ENCODE measurements at places on chromosomes 5 and 9.

DNA sequence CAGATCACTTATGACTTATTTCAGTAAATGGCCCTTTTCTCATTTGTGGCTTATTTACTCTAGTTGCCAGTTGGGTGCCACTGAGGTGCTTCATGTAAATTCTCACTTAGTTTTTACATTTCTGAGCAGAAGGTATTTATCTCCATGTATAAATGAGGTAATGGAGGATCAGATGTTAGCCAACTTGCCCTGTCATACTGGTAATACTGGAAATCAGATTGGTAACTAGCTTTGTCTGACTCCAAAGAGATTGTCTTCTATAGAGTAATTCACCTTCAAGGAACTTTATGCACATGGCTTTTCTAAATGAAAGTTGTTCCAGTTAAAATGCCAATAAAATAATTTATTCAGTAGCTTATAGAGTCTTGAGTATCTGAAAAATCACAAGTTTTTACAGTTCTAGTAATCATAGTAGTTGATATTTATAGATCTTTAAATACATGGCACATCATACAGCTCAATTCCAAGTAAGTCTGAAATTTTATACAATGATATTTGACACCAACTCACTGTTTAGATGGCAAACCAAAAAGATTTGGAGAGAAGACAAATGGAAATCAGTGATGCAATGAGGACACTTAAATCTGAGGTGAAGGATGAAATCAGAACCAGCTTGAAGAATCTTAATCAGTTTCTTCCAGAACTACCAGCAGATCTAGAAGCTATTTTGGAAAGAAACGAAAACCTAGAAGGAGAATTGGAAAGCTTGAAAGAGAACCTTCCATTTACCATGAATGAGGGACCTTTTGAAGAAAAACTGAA is 28.8 kb downstream of the RAB14 start:
- no peak for DNase-seq

DNA sequence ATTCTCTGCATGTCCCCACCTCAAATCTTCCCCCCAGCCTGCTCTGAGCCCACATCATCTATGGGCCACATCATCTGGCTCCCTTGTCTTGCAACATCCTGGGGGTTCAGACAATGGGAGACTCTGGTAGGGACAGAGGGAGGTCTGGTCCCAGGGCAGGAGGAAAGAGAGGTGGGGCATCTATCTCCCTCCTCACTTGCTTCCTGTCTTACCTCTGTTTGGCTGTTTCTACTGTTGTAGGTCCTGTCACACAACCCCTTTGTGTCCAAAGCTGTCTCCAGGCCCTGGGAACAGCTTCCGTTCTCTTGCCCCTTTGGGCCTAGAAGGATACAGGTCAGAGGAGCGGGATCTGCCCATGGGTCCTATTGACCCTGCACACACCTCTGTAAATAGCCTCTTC is 227.2 kb downstream of the NSG2 start:
- no peak for DNase-seq

- DNase-seq, result no peak
Observed at GRCh38 chr9:97332993-97333392, 25.5 kb downstream of the CCDC180 start.

- no peak for DNase-seq
Observed at GRCh38 chr9:129160712-129161533, 17.1 kb downstream of the IER5L start.

- DNase-seq, result no peak
Observed at GRCh38 chr5:68395926-68396511, 180.5 kb downstream of the PIK3R1 start.

DNA sequence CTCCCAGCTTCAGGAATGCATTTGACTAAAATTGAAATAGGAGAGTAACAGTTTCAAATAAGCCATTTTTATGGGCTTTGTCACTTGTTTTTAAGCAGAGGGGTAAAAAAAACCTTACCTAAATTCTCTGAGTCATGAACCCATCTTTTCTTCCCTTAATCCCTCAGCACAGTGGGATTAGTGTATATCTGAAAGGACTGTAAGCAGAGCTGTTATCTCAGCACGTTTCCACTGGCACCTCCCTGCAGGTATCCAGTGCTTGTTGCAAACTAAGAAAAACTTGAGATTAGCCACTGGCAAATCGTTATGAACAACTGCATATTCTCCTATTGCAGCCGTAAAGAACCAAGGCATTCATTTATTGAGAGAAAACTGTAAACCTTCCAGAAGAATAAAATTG is 872.7 kb downstream of the EFNA5 start:
- no peak for DNase-seq

DNA sequence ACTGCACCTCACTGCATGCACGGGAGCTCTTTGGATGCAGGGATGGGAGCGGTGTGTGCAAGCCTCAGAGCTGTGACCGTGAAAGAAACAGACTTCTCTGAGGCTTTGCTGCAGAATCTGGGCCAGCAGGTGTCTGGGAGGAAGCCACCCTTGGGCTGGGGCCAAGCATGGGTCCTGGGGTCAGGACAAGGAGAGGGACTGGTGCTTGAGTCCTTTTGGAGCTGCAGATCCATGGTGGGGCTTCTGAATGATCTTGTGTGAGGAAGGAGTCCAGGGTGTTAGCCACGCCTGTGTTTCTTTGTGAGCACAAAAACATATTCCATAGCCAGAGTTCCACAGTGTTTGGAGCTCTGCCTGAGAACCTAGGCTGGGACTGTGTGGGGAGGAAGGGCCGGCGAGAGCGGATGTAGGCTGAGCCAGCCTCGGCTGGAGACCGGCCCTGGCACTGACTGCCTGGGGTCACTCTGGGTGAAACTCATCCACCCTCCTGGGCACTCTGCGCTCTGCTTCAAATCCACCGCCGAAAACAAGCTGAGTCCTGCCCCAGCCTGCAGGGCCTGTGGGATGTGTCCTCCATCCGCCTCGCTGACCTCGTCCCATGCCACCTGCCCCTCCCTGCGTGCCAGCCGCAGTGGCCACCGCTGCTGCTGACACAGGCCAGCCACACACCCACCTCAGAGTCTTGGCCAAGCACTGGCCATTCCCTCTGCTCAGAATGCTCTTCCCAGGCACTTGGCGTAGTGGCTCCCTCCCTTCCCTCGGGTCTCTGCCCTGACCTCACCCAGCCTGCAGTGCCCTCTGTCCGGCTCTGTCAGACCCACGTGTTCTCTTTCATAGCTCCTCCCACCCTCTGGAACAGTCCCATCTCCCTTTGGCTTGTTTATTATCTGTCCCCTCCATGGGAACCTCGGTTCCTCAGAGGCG is 26.7 kb downstream of the ERGIC1 start:
- no peak for DNase-seq

DNA sequence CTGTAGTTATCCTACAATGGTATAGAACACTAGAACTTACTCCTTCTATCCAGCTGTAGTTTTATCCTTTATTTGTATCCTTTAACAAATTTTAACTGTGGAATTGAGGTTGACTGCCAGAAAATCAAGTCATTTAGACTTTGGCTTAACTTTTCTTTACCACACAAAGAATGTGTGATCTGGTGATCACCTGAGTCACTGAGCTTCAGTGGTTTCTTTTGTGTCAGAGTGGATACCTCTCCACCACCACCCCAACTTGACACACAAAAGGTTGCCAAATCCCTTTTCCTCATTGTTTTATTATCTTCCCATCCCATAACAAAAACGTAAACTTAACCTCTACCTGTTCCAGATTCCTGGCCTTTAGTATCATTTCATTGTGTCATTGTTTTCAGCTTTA is 5.5 kb downstream of the OTULIN start:
- no peak for DNase-seq

- DNase-seq, result no peak
Observed at GRCh38 chr5:158007336-158007735, 148.4 kb upstream of the CLINT1 start.

DNA sequence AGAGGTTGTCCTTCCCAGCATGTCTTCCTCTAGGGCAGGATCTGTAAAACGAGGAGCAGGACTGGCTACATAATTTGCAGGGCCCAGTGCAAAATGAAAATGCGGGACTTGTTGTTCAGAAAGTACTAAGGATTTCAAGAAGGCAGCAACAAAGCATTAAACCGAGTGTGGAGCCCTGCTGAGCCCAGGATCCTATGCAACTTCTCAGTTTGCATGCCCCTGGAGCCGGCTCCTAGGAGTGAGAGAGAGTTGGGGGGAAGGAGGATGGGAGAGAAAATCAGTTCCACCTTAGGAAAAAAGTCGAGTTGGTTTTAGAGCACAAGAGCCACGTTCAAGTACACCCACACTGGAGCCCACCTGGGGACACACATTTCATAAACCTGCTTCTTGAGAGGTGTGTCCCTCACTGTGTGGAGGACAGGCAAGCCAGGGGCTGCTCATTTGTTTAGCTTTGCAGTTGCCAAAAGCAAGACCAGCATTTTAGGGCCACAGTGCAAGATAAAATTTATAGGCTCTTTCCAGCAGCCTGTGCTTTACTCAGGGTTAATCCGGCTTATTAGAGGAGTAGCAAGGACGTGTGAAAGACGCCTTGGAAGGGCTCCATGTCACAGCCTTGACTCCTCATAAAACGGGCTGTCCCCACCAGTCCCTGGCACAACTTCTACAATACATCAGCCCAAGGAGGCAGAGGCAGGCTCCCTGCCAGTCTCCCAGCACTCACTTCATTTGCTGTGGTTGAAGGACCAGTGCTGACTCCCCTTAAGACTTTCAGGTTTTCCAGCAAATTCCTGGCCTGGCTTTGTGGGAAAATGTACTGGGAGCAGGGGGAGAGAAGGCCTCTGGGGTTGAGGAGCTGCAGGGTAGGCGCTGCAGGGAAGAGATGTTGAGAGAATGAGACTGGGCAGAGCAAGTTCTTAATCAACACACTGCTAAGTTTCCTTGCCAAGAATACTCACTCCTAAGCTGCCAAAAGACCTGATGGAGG is 159.7 kb upstream of the SEMA6A start:
- no peak for DNase-seq

- DNase-seq, result no peak
Observed at GRCh38 chr5:29114331-29114768, 2076.0 kb upstream of the CDH9 start.

- DNase-seq, result no peak
Observed at GRCh38 chr9:21801683-21802417, 586 bp upstream of the MTAP start.

DNA sequence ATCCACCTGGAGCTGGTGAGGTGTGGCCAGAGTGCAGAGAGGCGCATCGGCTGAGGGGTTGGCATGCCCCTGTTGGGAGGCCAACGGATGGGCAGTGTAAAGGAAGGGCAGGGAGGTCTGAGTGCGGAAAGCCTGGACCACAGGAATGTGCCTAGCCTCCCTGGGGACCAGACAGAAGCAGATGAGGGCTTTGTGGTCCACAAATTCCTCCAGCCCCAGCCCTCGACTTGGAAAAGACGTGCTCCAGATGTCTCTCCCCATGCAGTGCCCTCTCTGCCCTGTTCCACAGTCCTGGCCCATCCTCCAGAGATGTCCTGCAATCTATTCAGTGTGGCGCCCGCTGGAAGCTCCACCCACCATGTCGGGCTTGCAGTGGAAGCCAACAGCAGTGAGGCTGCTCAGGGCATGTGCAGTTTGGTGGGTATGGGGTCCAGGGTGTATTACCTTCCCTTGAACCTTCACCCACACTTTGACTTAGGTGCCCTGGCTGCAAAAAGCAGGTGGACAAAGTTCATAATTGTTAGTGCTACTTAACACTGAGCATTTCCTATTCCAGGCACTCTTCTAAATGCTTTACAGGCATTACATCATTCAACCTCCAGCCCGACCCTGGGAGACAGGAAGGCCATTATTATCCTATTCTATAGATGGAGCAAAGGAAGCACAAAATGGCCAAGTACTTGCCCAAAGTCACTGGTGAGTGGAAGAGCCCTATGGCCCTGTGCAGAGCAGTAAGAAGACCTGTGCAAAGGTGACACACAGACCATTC is 120.2 kb upstream of the SLC25A48 start:
- DNase-seq, result no peak

DNA sequence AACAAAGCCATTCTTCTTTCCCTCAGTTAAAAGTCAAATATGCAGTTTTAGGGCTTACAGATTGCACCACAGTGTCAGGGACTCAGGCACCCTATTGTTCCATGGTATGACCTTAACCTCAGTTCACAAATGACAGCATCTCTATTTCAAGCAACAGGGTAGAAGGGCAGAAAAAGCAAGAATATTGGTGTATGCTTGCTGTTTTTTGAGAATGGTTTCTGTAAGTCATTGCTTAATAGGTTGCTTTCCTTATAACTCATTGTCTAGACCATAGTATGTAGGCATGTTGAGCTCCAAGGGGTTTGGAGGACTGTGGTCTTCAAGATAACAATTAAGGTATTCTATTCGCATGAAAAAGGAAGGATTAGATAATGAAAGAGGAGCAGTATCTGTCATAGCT is 183.5 kb upstream of the EDIL3 start:
- DNase-seq, result no peak

DNA sequence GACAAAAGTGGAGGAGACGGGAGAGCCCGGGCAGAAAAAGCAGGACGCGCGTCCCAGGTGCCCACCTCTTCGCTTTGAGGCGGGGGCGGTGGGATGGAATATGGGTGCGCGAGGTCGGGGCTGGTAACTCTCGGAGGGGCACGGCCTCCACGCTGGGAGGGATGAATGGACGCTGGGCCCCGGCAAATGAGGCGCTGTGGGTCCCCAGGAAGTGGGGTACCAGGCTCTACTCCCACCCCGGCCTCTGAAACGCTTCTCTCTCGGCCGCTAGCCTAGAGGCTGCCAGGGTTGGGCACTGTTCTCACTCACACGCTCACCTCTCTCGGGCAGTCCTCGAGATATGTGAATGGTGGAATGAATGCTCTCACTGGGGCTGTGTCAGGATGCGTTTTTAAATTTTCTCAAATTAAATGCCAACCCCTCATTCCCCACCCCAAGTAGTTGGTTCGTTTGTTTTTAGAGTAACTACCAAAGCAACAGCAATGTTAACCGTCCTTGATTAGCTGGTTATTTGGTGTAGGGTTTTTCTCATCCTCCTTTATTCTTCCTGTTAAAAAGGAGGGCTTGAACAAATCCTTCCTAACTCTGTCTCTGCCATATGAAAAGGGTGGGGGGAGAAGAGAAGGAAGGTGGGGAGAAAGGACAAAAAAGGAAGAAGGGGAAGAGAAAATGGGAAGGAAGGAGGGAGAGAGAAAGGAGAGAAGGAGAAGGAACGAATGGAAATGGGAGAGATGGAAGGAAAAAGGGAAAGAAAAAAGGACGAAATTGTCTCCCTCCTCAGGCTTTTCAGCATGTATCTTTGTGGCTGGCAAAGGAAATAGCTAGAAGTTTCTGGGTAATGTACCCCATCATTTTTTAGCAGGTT is 1.3 kb upstream of the EBF1 start:
- no peak for DNase-seq

- DNase-seq, result no peak
Observed at GRCh38 chr9:36603006-36603405, 30.3 kb downstream of the MELK start.

- DNase-seq, result no peak
Observed at GRCh38 chr5:74950836-74951515, 84.8 kb upstream of the FAM169A start.

DNA sequence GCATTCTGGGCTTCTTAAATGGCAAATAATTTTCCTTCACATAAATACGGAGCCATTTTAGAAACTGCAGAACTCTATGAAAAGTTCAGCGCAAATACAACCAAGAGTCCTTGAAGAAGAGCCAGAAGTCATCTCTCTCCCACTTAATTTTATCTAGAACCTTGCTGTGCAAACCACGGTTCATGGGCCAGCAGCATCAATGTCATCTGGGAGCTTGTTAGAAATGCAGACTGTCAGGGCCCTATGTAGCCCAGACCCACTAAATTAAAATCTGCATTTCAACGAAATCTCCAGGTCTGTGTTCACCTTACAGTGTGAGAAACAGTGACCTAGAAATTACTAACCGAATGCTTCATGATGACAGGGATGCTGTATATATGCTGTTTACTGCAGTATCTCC is 12.2 kb downstream of the EFNA5 start:
- no peak for DNase-seq

GRCh38 chr9:134983074-134983473 is 65.4 kb upstream of the FCN1 start:
- DNase-seq, result no peak

Measured in GF-D8 (cell line).